ENCODE measurements at places on chromosomes 2 and 18. TPM values are rescaled to one million over a fixed set of nuclear protein-coding genes. Genes with fewer than 3 reads are reported as not detected.

Gene PEX13
- total RNA-seq: 19.9 TPM

Gene PTPRN
- not detected for total RNA-seq

Gene RAPH1
- total RNA-seq: 39.3 TPM

Gene SERPINB5
- total RNA-seq: not detected

Gene SLC9A4
- not detected for total RNA-seq

Gene CTNNA2
- not detected for total RNA-seq

Gene DNMT3A
- total RNA-seq: 18.4 TPM

Gene TUBA4B
- total RNA-seq: not detected

Gene NEUROD1
- not detected for total RNA-seq

Gene MAPK4
- 64.4 TPM for total RNA-seq

Gene CNTNAP5
- total RNA-seq: not detected

Gene TTN
- 1,612 TPM for total RNA-seq

Gene ACTG2
- 12.1 TPM for total RNA-seq

Gene KLHL14
- total RNA-seq: 0.24 TPM

Gene IL37
- not detected for total RNA-seq

Gene SERPINB4
- total RNA-seq: not detected

DNA sequence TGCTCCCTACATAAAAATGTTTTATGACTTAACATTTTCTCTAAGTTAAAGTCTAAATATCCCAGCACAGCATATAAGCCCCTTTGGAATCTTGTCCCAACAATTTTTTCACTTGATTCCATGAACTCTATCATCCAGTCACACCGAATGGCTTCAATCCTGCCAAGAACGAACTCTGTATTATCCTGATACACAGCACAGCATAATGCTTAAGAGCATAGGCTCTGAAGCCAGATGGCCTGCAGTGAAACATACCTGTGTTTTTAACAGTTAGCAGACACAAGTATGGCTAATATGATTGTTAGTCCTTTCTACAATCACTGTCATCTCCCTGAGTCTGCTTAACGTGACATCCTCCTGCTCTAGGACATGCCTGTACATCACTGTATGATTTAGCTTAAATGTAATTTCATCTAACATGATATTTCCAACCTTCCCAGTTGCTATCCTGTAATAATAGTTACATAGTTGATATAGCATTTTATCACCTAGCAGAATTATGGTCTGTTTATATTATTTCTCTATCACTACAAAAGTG lies 669.5 kb downstream of the ERBB4 start:
- DNase-seq: no peak

DNA sequence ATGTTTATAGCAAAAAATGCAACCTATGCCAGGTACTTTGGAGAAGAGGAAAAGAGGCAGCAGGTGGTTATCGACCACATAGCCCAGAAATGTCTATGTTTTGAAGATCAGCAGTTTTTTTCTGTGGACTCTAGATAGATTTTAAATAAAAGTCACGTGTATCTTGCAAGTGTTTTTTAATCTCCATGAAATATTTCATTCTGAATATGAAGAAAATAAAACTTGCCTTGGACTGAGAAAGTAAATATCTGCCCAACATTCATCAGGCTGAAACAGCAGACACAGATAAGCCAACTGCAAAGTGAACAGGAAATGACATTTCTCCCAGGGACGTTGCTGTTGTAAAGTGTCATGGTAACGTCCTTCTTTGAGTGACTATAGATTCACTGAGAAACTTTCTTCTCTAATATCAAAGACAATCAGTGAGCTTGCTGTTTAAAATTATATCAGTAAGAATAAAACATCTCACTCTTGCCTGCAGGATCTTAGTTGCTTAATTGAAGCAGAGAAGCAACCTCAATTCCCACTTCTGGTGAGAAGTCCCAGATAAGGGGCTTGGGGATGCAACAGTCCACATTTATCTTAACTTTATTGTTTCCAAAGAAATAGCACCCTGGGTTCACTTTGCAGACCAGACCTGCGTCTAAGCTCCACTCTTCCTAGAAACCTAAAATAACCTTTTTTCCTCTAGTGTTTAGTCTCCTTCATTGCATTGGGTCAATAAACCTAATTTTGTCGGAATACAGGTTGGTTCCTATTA lies 6.3 kb downstream of the MYOM1 start:
- no peak for DNase-seq

DNA sequence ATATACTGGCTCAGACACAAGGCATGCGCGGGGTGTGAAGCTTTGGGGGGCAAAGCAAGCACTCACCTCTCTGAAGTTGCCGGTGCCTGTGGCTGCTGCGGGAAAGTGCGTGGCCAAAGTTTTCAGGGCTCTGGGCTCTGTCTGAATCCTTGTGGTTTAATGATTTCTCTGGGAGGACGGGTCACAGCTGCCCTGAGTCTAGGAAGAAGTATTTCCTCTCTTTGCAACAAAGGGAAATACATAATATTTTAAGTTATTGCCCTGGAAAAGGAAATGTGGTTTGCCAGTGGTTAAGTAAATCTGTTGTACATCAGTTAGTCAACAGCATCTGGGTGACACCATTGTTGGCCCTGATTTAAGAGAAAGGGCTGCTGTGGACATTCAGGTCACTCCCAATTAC lies 56.7 kb upstream of the ZDBF2 start:
- no peak for DNase-seq

- DNase-seq: no peak
Observed at GRCh38 chr2:212843409-212844199, 305.0 kb upstream of the ERBB4 start.

DNA sequence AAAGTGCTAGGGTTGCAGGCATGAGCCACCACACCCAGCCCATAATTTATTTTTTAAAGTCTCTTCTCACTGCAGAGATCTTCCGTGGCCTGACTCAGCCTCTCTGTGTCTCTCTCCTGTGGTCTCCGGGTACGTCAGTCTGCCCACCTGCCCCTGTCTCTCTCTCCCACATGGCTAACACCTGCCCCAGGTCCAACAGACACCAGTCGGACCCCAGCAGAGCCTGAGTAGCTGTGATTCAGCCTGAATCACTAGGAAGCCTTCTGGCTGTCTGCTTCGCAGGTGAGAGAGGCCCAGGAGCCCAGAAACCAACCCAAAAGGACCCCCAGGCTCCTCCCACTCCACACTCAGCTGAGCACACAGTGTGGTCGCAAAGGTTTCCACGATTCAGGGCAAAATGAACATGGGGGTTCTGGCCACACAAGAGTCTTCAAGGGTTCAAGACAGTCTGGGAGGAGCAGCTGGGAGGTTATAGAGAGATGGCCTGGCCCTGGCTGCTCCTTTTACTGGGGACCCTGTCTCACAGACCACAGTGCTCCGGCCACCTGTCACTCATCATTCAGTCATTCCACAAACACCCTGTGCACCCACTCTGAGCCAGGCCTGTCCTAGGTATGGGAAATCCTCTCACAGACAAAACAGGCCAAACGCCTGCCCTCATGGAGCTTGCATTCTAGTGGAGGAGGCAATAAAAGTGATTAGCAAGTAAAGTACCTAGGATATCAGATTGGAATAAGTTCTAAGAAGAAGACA lies 8.6 kb downstream of the RUFY4 start:
- no peak for DNase-seq

GRCh38 chr2:25315316-25315680 lies 26.4 kb downstream of the DNMT3A start:
- no peak for DNase-seq

GRCh38 chr2:49225126-49225525 lies 70.8 kb upstream of the FSHR start:
- DNase-seq: no peak

DNA sequence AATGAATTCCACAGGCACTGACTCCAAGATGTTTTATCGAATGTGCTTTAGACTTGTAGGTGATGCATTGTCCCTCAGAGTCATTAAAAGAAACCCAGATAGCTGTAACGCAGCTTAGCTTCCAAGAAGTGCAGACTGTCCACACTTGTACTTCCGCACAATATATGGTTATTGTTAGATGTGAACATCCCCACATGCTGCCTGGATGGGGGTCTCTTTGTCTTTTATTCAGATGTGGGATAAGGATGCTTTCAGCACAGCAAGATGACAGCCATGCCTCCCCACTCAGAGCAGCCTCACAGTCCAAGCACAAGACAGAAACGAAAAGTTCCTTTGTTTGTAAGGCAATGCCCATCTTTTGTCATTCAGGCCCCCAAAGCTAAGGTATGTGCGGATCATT lies 416.6 kb downstream of the HRH4 start:
- no peak for DNase-seq

GRCh38 chr2:188789951-188790350 lies 184.2 kb upstream of the COL3A1 start:
- DNase-seq: no peak

GRCh38 chr2:217060951-217061547 lies 201.2 kb upstream of the TNP1 start:
- DNase-seq: no peak

DNA sequence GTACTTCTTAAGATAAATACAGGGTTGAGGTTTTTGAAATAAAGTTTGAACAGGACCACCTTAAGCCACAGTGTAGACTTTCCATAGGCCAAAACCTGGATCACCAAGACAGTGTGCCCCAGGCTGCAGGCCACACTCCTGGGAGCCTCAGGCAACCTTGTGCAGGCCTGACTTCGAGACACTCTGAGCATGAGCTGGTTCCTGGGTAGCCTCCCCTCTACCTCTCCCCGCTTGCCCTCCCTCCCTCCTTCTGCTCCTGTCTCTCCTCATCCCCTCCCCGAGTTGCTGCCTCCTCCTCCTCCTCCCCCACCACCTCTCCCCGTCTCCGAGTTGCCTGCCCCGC lies 10.6 kb upstream of the PROC start:
- no peak for DNase-seq

DNA sequence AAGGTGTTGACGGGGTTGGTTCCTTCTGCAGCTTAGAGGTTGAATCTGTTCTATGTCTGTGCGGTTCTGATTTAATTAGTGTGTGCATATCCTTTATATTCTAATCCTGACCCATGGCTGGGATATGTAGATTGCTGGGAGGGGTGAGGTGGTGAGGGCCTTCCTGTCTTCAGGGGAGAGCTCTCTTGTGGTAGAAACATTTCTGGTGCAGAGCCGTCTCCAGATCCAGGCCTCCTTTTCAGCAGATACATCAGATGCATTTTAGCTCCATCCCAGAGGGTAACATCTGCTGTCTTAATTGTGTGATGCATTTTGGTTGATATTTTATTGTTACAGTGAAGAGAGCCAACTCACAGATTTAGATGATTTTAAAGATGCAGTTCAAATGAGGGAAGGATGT lies 227.8 kb downstream of the AGAP1 start:
- no peak for DNase-seq

- no peak for DNase-seq
Observed at GRCh38 chr2:75570024-75570947, 9.5 kb upstream of the EVA1A start.

GRCh38 chr2:40120957-40121356 lies 330.9 kb downstream of the SLC8A1 start:
- DNase-seq: no peak

DNA sequence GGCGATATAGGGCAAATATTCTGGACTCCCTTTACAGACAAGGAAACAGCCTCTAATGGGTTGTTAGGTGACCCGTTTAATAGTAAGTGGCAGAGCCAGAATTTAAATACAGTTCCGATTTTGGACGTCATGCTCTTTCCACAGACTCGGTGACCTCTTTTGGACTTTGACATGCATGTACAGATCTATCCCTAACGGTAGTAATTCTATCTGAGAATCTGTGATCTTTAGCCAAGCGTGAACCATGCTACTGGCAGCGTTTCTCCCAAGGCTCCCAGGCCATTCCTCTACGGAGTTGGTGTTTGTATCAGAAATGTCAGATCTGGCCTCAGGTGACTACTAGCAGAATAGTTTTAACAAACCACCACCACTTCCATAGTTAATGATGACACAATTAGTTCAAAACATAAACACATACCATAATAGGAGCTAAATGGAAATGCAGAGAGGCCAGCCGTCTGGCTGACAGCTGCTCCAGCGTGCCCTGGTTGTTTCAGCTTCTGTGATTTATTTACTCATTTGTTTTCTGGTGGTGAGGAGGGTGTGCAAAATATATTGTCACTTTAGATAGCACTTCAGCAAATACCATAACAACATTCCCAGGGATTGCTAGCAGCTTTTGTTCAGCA lies 304.6 kb upstream of the LYPD1 start:
- DNase-seq: no peak

GRCh38 chr2:85935170-85935745 lies 46.5 kb upstream of the ST3GAL5 start:
- DNase-seq: no peak

- no peak for DNase-seq
Observed at GRCh38 chr2:99079226-99079625, 62.3 kb upstream of the C2orf15 start.

DNA sequence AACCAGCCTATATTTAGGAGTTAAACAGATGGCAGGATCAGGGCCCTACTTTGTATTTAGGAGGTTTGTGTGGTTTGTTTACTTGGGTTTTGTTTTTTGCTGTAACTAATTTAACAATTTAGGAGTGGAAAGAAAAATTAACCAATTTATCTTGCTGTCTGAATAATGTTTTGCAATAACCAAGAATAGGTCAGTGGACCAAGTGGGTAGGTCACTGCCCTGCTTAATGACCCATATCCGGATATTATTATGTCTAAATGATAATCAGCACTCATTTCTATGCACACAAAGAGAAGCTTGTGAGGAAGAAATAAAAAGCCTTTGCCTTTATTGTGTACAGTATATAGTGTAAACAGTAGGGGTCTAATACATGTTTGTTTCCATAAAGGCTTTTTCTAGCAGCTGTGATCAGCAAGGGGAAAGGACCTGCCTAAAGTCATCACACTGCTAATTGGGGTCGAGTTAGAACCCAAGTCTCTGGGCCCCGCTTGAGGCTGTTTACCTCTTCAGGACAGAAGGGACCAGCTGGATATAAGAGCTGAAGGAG lies 76.6 kb downstream of the TGOLN2 start:
- no peak for DNase-seq

- peak; percentile 89 for DNase-seq
Observed at GRCh38 chr2:64644458-64645382, 9.0 kb downstream of the SERTAD2 start.

DNA sequence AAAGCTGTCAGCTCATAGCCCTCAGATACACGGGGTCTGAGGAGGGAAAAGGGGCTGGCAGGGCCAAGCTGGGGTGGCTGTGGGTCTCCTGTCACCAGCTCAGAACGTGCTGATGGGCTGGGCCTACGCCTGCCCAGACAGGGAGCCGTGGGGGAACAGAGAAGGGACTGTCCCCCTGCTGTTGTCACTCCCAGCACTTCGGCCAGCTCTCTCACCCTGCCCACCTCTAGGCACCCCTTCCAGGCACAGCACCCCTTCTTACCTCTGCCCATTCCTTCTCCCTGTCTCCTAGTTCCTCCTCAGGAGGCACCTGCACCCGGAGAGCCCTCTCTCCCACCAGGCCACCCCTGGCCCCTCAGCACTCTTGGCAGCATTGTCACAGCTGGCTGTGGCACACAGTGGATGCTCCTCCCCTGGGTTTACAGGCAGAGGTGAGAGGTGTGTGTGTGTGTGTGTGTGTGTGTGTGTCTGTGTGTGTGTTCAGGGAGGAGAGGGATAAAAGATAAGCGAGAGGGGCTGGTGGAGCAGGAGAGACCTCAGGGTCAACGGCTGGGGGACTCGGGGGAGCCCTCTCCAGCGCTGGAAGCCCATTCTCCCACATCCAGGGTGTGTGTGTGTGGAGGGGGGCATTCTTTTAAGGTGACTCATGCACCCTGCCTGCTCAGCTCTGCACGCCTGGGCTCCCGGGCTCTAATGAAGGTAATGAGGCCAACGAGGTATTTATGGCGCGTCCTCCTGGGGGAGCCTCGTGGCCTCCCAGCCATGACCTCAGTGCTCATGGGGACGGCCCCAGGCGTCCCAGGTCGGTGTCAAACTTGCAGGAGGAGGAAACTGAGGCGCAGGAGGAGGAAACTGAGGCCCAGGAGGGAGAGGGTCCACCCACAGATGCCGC lies 66.1 kb upstream of the SMAD7 start:
- peak; percentile 48 for DNase-seq

- DNase-seq: no peak
Observed at GRCh38 chr2:189379731-189380261, 61.5 kb upstream of the WDR75 start.

GRCh38 chr18:48689548-48689947 lies 150.7 kb downstream of the CTIF start:
- DNase-seq: no peak

Data from left cardiac atrium (tissue), 4 donors.